ENCODE measurements at places on chromosomes 3 and 15. TPM values are rescaled to one million over a fixed set of nuclear protein-coding genes. Genes with fewer than 3 reads are reported as not detected.

Gene CYB561D2
- total RNA-seq: 8.3 TPM

Gene DUOX1
- 0.04 TPM for total RNA-seq

Gene CCDC33
- total RNA-seq: 0.04 TPM

Gene CLDN16
- total RNA-seq: not detected

Gene PP2D1
- total RNA-seq: not detected

Gene KIF15
- 9.6 TPM for total RNA-seq

Gene NMNAT3
- total RNA-seq: 5.8 TPM

Gene GOLGA6B
- not detected for total RNA-seq

Gene KNG1
- 0.13 TPM for total RNA-seq

Gene MORC1
- not detected for total RNA-seq

Gene ACY1
- total RNA-seq: 13.8 TPM

Gene GRAMD2A
- total RNA-seq: 0.98 TPM

Gene BNC1
- total RNA-seq: 1.0 TPM

Gene SPSB4
- 13.1 TPM for total RNA-seq

Gene CMC1
- total RNA-seq: 10.7 TPM

Gene PRKCI
- 23.9 TPM for total RNA-seq

Gene PROS1
- 22.5 TPM for total RNA-seq

Gene DUOXA2
- not detected for total RNA-seq

Gene AGTR1
- total RNA-seq: 23.7 TPM

Gene TUSC7
- total RNA-seq: not detected

Gene CERS3
- total RNA-seq: 0.58 TPM

Gene ITIH4
- total RNA-seq: 17.7 TPM

Gene ARPIN
- 10.1 TPM for total RNA-seq

Gene CD80
- 0.22 TPM for total RNA-seq

Gene EPHA3
- 25.4 TPM for total RNA-seq

Gene IL5RA
- 0.04 TPM for total RNA-seq

Gene C2CD4A
- total RNA-seq: under 0.01 TPM

Gene CEP19
- 1.8 TPM for total RNA-seq

Gene PAQR9
- total RNA-seq: not detected

Gene WDR6
- 79.4 TPM for total RNA-seq

Gene ZNF80
- total RNA-seq: 0.04 TPM

Gene DPPA4
- 0.58 TPM for total RNA-seq

Gene SCAMP5
- 2.0 TPM for total RNA-seq

Gene TGM5
- 0.13 TPM for total RNA-seq

Gene P2RY12
- total RNA-seq: 1.1 TPM

Gene CHL1
- 4.2 TPM for total RNA-seq

Gene RRP9
- 15.3 TPM for total RNA-seq

Gene HDC
- 0.62 TPM for total RNA-seq

Gene KLF15
- total RNA-seq: 1.6 TPM

Gene SI
- not detected for total RNA-seq

Gene ALG1L2
- 0.40 TPM for total RNA-seq

Gene BOC
- total RNA-seq: 54.2 TPM

Gene COL8A1
- total RNA-seq: 1.1 TPM

Gene SPINK8
- not detected for total RNA-seq

Gene ULK3
- total RNA-seq: 29.7 TPM

Gene IGSF10
- 22.7 TPM for total RNA-seq

Gene FBLN2
- 46.9 TPM for total RNA-seq

Gene RPS27L
- 72.8 TPM for total RNA-seq

Gene FBXO40
- 2.4 TPM for total RNA-seq

Gene C3orf33
- total RNA-seq: 4.5 TPM

Gene SCN11A
- 2.0 TPM for total RNA-seq

Gene STRC
- total RNA-seq: 0.09 TPM

Gene ST3GAL6
- 5.8 TPM for total RNA-seq

Gene NPHP3
- total RNA-seq: 33.9 TPM

Gene SERPINI2
- 0.04 TPM for total RNA-seq

Gene ANKUB1
- not detected for total RNA-seq
